Inflammatory macrophage treated with lipopolysaccharide for 4 hours (primary cell): ENCODE measurements at places on chromosomes 7 and 10.
A peak's percentile ranks its signal among the peaks of the same experiment; 100 is the strongest.

- no peak for DNase-seq
Measured at GRCh38 chr7:68576366-68576765, 1021.9 kb upstream of the AUTS2 start.

GRCh38 chr7:15839416-15840100, 153.1 kb upstream of the MEOX2 start:
- DNase-seq, result no peak

GRCh38 chr7:97499204-97499603, 232.7 kb upstream of the TAC1 start:
- no peak for DNase-seq

DNA sequence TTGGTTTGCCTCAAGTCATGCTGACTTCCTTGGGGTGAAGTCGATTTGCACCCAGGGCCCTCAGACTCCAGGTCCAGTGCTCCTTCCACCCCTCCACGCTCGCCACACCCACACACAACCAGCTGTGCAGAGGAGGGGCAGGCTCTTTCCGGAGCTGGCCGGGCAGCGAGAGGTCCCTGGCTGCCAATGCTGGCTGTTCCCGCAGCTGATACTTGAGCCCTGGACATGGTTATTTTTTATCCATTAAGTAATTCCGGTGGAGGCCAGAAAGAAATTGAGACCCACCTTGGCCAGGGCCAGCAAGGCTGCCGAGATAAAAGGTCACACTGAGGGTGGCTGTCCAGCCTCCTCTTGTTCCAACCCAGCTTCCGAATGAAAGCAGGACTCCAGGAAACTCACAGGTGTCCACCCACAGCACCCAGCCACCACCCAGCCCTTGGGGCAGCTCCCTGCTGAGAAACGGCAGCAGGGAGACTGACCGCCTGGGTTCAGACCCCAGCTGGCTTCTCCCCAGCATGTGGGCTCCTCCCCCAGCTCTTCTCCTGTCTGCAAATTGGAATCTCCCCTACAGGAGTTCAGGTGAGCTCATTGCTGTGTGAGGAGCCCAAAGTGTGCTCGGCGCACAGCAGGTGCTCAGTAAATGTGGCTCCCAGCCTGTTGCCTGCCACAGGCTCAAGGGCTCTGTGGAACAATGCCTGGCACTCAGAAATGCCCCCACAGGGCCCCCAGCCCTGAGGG, 77.8 kb downstream of the PDGFA start:
- no peak for DNase-seq

DNA sequence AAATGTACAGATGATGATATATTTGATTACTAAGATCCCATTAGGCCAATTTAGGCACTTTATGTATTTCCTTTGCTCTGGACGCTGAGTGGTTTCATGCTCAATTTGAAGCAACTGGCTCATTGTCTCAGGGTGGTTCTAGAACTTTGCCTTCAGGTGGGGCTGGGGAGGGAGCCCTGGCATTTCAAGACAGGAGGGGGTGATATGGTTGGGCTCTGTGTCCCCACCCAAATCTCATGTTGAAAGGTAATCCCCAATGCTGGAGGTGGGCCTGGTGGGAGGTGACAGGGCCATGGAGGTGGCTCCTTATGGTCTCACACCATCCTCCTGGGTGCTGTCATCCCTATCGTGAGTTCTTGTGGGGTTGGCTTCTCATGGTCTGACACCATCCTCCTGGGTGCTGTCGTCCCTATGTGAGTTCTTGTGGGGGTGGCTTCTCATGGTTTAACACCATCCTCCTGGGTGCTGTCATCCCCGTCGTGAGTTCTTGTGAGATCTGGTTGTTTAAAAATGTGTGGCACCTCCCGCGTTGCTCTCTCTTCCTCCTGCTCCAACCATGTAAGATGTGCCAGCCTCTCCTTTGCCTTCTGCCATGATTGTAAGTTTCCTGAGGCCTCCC, 151.5 kb upstream of the KLF6 start:
- DNase-seq, result no peak

- DNase-seq, result no peak
Measured at GRCh38 chr10:80909254-80909653, 371.6 kb downstream of the SH2D4B start.

GRCh38 chr10:47152861-47153349, 147.1 kb upstream of the GDF10 start:
- DNase-seq, result peak; percentile 49

GRCh38 chr7:85184599-85185423, 2.0 kb downstream of the SEMA3D start:
- no peak for DNase-seq

- no peak for DNase-seq
Measured at GRCh38 chr10:11322698-11323097, 288.8 kb downstream of the USP6NL start.

GRCh38 chr7:5703572-5704533, 77.6 kb downstream of the RNF216 start:
- no peak for DNase-seq

- no peak for DNase-seq
Measured at GRCh38 chr7:52797801-52798200, 237.6 kb upstream of the POM121L12 start.

- DNase-seq, result no peak
Measured at GRCh38 chr7:29622335-29623265, 59.0 kb downstream of the PRR15 start.

DNA sequence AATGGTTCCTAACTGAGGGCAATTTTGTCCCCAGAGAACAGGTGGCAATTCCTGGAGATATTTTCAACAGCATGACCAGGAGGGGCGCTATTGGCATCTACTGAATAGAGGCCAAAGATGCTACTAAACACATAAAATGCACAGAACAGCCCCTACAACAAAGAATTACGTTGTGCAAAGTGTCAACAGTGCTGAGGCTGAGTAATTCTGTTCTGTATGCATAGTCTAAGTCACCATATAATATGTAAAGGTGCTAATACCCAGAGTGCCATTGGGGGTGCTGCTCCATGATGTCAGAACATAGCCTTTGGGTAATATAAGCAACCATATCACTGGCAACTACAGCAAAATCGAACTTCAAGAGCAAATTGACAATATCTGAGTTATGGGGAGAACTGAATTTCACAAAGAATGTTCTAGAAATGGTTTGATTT, 213.3 kb upstream of the PHYHIPL start:
- no peak for DNase-seq

DNA sequence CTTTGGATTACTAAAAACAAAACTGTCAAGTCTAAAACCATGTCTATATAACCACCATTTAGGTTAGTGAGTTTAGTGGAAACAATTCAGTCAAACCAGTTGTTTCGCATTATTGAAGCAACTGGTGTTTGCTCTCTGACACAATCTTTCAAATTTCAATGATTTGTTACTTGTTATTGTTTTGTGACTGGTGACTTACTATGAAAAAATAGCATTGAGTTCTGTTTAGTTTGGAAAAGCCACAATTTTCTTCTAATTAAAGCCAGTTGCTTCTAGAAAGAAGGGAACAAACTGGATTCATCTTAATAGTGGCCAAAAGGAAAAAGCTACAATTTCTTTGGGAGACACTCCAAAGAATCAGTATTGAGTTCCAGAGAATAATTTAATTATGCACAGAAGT, 30.4 kb downstream of the LAMB4 start:
- DNase-seq, result no peak

DNA sequence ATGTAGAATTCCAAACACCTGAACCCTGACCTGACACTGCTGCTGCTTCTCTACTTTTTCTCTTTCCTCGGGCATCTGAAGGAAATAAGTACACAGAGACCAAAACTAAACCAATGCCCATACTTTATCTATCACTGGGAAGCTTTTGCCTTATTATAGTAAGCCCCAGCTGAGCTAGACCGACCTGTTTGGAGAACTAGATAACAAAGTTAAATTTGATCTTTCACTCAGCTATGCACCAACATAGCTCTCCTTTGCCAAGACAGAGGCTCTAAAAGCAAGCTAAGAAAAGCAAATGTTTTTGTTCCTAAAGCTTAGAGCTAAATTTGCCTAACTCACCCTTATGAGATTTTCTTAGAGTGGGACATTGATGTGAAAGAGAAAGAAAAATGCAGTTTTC, 39.1 kb downstream of the NHLRC2 start:
- DNase-seq, result no peak

DNA sequence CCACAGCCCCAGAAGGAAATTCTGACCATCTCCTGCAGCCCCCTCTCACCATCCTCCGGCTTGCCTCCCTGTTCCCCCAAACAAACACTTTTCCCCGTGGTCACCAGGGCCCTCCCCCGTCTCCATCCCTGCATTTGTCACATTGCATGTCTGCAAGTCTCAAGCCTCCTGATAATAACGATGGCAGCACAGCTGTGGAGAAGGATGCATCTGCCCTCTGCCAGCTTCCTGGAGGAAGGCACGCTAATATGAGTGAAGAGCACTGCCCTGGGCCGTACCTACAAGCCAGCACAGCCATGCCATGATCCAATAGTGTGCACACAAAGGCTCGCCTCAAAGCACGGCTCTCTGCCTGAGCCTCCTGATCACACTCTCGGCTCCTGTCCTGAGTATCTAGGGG, 98.5 kb downstream of the SLIT1 start:
- no peak for DNase-seq

DNA sequence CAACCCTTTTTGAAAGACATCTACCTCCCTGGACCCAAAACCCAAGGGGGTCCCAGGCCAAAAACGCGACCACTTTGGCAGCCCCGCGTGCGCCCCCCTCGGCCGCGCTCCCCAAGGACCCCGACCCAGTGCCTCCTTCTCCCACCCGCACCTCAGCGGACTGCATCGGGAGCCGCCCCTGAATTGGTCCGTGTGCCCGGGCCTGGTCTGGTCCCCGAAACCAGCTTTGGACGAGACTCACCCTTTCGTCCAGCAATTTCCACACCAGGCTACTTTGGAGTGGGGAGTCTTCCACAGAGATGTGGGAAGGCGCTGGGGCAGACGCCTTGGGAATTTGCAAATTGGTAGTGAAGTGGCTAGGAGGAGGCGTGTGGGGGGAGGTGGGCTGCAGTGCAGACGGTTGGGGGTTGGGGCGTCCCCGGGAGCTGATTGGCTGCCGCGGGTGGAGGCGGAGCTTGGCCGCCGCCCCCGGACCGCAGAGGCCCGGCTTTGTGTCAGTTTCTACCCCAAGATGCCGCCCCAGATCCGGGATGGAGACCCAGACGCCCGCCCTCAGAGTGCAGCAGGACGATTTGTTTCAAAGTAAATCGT, 16.9 kb downstream of the TCAF1 start:
- no peak for DNase-seq

DNA sequence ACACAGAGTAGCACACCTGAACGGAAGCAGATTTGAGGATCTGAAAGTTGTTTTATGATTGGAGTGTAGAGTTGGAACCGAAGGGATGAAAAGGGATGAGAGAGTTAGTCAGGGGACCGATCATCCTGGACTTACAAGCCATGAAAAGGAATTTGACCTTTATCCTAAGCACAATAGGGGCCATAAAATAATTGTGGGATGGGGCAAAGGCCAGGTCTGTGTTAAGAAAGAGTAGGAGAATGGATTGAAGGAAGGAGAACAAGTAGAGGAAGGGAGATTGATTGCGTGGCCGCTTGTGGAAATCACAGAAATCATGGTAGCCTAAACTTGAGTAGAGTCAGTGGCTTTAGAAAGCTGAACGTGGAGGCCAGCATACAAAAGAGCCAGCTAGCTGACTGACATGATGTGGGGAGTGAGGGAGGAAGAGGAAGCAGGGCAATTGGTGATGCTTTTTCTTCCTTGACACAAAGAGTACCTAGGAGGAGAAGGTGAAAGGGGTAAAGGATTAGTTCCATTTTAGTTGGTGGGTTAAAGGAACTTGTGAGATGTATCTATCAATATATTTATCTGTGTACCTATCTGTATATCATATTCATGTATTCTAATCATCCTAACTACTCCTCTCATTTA, 67.1 kb upstream of the RPA3 start:
- DNase-seq, result no peak

- DNase-seq, result peak; percentile 45
Measured at GRCh38 chr7:98831641-98832221, 38.1 kb downstream of the TMEM130 start.

DNA sequence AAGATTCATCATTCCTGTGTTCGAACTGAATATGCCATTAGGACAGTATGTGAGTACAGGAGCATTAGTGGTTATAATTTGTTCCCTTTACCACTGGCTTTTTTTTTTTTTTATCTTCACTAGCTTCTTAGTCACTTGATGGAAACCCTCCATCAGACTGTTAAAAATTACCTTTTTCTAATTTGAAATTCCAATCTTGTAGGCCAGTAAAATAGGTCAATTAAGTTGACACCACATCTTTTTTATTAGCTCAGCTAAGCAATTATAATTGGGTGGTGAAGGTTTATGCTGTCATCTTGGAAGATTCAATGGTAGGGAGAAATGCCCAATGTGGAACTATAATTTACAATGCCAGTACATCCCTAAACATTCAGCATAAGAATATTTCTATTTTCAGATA, 6.1 kb downstream of the NRCAM start:
- DNase-seq, result no peak

- DNase-seq, result peak; percentile 27
Measured at GRCh38 chr7:123712619-123713018, 36.2 kb downstream of the WASL start.

GRCh38 chr7:157485361-157485831, 148.6 kb downstream of the DNAJB6 start:
- no peak for DNase-seq

GRCh38 chr10:125056161-125057132, 103.9 kb downstream of the CTBP2 start:
- DNase-seq, result no peak

DNA sequence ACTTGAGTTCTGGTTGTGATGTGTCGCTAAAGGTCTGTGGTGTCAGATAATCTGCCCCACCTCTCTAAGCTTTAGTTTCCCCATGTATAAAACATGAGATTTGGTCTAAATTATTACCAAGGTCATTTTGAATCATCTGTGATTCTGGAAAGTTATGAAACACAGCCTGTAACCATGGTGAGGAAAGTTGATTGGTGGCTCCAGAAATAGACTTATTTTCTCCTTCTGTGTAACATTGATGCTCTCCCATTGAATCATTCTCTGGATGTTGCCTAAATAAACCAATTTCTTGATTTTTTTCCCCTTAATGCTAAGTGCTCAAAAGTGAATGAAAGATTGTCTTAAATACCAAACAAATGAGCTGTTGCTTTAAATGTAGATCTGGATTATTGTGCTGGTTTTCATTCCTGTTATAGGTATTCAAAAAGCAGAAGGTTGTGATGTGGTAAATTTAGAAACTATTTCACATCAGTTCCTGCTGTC, 30.0 kb upstream of the PCGF5 start:
- DNase-seq, result no peak

- peak; percentile 7 for DNase-seq
Measured at GRCh38 chr7:98771519-98771918, 98.3 kb downstream of the TMEM130 start.

DNA sequence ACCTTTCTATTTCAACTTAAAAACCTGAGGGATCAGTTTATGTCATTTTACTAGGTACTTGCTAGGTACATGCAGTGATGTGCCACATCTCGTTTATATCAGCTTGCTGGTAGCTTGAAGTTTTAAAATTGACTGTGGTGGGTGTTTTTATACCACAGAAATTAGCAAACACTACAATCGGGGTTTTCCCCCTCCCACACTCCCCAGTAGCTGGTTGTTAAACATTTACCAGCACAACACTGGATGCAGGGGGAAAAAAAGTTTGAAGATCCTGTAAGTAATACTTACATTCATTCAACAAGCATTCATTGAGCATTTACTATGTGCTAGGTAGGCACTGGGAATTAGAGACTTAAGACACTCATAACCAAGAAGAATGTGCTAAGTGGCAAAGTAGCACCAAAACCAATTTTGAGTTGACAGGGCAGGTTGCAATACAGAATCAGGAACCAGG, 32.6 kb downstream of the USP6NL start:
- peak; percentile 72 for DNase-seq

GRCh38 chr10:110820321-110820814, 51.4 kb upstream of the PDCD4 start:
- no peak for DNase-seq

- DNase-seq, result no peak
Measured at GRCh38 chr10:24513155-24513554, 210.5 kb downstream of the ARHGAP21 start.
